ENCODE measurements at places on chromosomes 4 and X.
A peak's percentile ranks its signal among the peaks of the same experiment; 100 is the strongest.

- DNase-seq = no peak
These were observed 52.4 kb downstream of the GLRB start for GRCh38 chr4:157128395-157128794.

DNA sequence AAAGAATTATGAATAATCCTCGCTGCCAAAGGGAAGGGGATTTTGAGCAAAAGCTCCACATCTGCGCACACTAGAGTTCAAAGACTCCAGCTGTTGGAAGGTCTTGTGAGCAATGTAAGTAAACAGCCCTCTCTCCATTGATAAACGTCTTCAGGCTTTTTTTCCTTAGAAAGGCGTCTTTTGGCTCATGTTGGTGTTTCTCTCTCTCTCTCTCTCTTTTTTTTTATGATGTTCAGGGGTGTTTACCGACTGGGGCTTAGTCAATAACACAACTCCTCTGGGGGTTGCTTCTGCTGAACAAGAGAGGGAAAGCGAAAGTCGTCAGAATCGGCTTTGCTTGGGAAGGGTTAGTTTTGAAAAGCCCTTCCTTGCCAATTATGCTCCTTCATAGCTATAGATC is 53.2 kb upstream of the C1QTNF7 start:
- DNase-seq = no peak

GRCh38 chr4:27233531-27233930 is 372.9 kb downstream of the STIM2 start:
- no peak for DNase-seq

GRCh38 chr4:121950212-121950679 is 1.6 kb downstream of the TRPC3 start:
- DNase-seq = peak; percentile 82

GRCh38 chr4:93776386-93777080 is 52.0 kb upstream of the ATOH1 start:
- no peak for DNase-seq

- no peak for DNase-seq
These were observed 1180.8 kb upstream of the PABPC4L start for GRCh38 chr4:135382280-135382959.

- no peak for DNase-seq
These were observed 76.8 kb upstream of the PRPS1 start for GRCh38 chrX:107551546-107551945.

DNA sequence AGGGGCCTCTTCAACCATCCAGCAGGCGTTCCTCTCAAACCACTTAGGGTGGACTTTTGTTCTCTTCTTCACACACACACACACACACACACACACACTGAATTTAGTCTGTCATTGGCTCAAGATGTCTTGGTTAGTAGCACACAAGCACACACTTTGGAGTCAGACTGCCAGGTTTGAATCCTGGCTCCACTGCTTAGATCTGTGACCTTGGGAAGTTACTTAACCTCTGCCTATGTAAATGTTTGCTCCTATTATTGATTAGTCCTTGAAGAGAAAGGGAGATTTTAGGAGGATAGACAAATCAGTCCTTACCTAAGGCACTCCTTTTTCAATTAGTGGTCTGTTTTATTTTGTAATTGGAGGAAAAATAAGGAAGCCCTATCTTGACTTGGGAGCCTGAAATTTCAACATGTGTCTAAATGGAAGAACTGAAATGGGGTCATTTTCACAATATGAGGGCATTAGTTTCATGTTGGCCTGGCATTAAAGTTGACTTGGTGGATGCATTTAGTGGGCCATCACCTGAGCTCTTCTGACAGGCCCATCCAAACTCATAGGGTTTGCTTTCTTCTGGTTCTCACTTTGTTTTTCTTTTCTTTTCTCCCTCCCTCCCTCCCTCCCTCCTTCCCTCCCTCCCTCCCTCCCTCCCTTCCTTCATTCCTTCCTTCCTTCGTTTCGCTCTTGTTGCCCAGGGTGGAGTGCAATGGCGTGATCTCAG is 13.3 kb upstream of the TMEM131L start:
- DNase-seq = no peak

GRCh38 chrX:41336447-41336846 is 2.5 kb downstream of the DDX3X start:
- DNase-seq = no peak

DNA sequence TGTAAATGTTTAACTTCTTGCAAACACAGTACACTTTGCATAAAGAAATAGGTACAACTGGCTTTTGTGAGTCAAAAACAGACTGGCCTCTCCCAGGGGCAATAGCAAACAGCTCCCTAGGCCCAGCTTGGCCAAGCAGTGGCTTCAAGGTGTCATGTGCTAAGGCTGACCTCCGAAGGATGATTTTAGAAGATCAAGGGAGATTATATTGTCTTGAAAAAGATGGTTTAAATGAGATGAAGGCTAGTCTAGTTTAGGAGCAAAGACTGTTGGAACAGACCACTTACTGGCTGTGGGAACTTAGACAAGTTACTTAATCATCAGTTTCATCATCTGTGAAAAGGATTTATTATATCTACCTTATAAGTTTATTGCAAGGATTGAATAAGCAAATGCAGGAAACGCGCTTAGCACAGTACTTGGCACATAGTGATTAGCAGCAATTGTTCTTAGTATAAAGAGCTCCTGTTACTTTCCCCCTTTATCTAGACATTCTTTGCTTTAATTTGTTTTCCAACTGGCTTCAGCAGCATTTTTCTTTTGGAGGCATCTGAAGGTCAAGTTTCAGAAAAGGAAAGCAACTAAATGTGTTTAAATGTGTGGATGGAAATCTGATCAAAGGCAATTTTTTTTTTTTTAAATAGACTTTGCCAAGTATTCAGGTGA is 17.2 kb downstream of the ANXA3 start:
- DNase-seq = no peak

DNA sequence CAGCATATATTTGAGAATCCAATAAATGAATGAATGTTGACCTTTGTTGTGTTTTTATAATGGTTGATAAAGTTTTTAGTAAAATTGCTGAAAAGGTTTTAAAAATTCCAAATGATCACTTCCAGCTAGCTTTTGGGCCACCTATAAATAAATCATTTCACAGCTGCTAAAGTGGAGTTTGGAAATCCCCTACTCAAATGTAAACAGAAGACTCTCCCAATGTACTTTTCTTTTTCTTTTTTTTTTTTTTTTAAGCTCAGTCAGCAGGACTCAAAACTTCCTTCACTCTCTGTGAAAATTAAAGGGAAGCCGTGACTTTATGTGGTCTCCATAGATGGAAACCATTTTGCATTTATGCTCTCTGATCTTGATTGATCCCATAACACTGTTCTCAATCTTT is 45.2 kb downstream of the CXCL13 start:
- no peak for DNase-seq

- DNase-seq = no peak
These were observed 210.7 kb downstream of the MAML3 start for GRCh38 chr4:139943277-139943676.

GRCh38 chrX:103904301-103904700 is 58.1 kb upstream of the TMSB15B start:
- no peak for DNase-seq

DNA sequence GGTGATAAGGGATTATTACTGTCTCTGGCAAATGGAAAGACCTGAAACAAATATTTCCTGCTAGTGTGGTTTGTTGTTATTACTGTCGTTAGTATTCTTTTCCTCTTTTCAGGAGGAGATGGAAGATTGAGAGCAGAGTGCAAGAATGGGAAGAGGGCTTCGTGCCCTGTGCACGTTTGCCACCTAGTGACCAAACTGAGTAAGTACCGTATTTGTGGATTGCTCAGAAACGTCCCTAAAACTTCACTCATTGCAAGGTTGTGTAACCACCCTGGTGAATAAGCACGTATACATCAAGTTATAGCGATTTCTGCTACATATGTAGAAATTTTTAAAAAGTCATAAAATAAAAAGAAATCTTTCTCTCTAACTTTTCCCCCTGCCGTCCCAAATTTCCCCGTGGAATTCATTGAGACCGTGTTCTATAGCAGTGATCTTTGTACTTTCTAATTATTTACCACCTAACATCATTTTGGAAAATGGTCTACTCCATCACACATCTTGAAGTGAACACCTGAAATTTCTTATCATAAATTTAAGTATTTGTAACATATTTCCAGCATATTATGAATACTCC is 24.3 kb downstream of the LINC00632 start:
- no peak for DNase-seq

GRCh38 chrX:75038925-75039324 is 113.7 kb upstream of the NEXMIF start:
- peak; percentile 13 for DNase-seq

DNA sequence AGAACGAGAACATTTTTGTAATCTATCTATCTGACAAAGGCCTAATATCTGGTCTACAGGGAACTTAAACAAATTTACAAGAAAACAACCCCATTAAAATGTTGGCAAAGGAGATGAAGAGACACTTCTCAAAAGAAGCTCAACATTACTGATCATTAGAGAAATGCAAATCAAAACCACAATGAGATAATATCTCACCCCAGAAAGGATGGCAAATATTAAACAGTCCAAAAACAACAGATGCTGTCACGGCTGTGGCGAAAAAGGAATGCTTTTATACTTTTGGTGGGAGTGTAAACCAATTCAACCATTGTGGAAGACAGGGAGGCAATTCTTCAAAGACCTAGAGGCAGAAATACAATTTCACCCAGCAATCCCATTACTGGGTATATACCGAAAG is 2284.8 kb downstream of the ARAP2 start:
- DNase-seq = no peak

- no peak for DNase-seq
These were observed 66.2 kb upstream of the SLC7A11 start for GRCh38 chr4:138308356-138308755.

GRCh38 chr4:82898322-82899243 is 2.0 kb upstream of the THAP9 start:
- DNase-seq = no peak

GRCh38 chr4:158778712-158779111 is 9.9 kb downstream of the FNIP2 start:
- no peak for DNase-seq

DNA sequence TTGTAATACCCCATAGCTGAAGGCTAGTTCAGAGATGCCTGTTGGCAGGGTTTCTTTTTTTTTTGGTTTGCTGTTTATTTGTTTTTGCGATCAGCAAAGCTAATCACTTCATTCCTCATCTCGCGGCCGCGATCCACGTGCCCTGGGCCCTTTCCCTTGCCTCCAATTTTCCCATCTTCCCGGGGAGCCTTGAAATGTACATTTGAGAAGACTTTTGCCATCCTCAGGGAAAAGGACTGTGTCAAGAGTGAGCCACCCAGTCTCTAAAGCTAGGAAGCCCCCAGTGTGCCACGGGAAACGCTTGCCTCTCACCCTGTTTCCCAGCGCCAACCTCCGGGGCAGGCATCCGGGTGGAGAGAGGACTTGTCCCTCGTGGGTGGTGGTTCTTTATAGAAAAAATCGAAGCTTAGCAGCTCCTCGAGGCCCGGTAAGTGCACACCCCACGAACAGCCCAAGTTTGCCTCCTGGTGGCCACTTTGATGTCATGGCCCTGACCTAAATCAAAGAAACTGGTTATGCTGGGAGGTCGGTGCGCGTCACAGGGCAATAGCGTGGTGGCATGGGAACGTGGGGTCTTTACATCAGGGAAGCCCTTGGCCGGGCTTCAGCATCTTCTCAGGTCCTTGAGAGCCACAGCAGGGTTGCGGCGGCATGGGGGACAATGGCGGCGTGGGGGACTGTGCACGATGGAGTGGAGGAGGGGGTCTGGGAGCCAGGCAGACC is 42.0 kb downstream of the MAP7D3 start:
- DNase-seq = no peak

DNA sequence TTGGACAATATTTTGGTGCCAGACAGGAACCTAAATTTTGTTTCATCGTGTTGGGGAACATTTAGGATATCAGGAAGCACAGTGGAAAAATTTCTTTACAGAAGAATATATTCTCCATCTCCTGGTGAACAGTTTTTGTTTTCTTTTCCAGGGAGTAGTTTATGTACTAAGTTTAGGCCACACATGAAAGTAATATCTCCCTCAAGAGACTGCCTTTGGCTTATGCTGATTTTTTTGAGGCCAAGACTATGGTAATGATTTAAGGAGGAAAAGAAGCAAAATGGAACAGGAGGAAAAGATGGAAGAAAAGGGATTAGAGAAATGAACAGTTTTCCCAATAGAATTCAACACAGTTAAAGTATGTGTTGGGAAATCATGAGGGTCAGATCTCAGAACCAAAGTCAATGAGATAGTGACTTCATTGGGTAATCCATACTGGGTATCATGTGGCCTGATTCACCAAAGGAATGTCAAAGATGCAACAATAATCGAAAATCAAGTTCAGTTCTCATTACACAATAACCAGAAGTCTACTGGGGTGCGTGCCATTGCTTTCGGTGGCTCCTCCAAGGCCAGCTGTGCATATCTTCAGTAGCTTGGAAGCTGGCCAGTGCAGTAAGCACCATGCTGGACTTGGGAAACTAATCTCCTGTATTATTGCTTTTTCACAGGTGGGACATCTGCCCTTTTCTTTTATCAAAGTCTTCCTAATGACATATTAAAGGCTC is 234.8 kb downstream of the COL25A1 start:
- no peak for DNase-seq

GRCh38 chr4:83174844-83175414 is 60.4 kb upstream of the PLAC8 start:
- no peak for DNase-seq

- no peak for DNase-seq
These were observed 1.9 kb downstream of the SMAD1 start for GRCh38 chr4:145483514-145483913.

DNA sequence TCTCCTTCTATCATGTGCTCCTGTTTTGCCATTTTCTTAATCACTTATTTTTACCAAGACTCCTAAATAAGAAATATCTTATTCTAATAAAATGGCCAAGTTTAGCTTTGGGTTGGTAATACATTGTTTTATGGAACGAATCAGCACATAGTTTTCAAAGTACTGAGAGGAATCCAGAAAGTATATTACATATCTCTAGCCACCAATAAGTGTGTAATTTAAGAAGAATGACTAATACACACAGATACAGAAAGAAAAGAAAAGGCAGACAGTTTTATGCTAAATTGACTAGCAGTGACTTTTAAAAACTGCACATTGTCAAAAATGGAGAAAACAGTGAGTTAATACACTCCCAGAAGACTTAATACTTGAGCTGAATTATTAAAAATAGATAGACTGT is 167.0 kb upstream of the IL15 start:
- no peak for DNase-seq
